Activated CD4-positive, alpha-beta T cell treated with anti-CD3 and anti-CD28 coated beads, Interleukin-2, Interleukin-6, amounts not matched to agents 100 ng/mL and 50 ng/mL, durations not matched to agents 16 hours and 8 hours (primary cell): ENCODE measurements at places on chromosomes 13 and 19.

DNA sequence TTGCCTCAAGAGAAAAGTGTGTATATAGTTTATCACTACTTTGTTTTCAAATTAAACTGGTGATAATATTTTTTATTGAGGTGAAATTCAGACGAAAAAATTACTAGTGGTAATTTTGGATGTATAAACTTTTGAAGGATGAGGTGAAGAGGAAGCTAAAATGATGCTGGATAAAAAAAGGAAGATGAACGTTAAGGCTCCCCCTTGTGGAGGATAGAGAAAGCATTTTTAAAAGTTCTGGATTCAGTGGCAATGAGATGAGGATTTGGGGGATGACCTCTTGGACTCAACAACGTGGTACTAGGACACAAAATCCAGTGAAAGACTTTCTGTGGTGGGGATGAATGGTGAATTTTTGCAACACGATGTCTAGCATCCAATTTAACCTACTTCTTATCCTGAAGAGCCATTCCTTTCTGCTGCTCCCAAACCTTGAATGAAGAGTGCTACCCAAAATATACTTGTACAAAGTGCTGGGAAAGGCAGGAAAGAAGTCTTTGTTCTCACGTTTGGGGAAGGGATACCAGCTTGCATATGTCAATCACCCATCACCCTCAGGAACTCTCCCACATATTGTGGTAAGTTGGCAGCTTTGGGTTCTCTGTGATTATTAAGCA is 7.3 kb upstream of the SIGLEC5 start:
- DNase-seq, result no peak

DNA sequence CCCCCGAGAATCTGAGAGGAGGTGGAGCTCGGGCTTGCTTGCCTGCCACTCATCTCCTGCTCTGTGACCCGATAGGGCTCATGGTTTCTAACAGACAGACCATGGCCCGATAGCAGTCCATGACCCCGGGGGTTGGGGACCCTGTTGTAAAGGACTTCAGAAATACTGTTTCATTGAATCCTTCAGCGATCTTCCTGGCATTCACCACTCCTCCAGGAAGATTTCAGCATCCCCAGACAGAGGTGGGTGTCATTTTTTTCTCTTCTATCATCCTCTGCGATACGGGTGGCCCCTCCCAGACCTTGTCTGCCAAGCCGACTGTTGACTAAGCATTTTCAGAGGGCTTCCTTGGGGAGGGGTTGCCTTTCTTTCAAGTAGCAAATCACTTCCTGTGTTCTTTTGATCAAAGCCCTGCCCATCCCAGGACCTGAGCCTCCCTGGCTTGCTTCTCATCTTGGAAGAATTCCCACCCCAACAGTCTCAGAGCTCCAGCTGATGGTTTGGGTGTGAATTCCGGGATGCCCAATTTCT is 1.7 kb downstream of the MYO1F start:
- DNase-seq, result peak; percentile 77

- no peak for DNase-seq
These were observed 34.6 kb upstream of the OLFM4 start for GRCh38 chr13:52994051-52994450.

GRCh38 chr19:13011653-13012389 is 16.5 kb downstream of the NFIX start:
- no peak for DNase-seq
